ENCODE measurements at places on chromosomes 11 and 22.
A peak's percentile ranks its signal among the peaks of the same experiment; 100 is the strongest.

GRCh38 chr22:49672014-49672516 lies 155.6 kb downstream of the BRD1 start:
- DNase-seq = no peak

DNA sequence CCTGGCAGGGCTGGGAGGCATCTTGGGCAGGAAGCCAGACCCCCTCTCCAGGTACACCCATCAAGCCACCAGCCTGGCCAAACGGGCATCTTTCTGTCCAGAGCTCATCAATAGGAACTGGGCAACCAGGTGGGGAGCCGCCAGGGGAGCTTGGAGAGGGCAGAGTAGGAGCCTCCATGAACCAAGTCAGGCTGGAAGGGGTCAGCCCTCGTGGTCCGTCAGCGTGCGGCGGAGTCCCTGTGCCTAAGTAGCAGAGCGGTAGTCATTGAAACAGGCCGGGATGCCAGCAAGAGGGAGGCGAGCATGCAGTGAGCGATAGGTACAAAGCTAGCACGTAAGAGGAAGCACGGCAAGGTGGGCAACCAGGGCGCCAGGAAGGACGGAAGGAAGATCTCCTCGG lies 1.7 kb downstream of the RTL6 start:
- DNase-seq = no peak

GRCh38 chr11:76653674-76654284 lies 16.8 kb downstream of the LRRC32 start:
- DNase-seq = no peak

- no peak for DNase-seq
These were observed 76.4 kb upstream of the NNMT start for GRCh38 chr11:114219559-114220349.

GRCh38 chr22:49286181-49286760 lies 541.4 kb downstream of the BRD1 start:
- DNase-seq = no peak

DNA sequence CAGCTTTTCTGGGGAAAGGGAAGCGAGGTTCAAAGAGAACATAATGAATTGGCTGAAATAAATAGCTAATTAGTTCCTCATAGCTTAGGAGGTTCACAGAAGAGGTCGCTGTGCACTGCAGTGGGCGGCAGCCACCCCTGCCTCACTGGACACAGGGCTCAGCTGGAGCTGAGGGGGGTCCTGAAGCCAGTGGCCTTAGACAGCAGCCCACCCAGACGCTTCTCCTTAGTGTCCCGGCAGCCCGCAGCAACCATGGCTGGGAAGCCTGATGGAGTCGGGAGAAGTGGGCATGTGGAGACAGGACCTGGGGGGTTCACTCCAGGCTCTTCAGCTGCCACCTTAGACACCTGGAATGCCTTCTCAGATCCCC lies 75.4 kb downstream of the TRIM29 start:
- DNase-seq = no peak

DNA sequence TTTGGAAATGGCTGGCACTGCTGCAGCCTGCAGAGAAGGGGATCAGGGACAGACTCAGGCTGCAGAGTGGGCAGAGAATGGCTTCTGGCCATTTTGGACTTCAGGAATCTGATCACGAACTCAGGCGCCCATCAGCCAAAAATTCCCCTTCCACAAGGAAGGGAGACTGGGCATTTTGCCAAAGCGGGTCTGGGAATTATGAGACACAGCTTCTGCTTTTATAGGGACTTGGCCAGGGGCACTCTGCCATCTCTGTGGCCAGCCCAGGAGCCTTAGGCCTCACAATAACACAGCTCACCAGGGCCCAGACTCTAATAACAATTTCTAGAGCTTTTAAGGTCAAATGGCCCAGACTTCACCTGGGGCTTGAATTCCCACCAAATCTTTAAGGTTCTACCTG lies 74.7 kb downstream of the CHST1 start:
- no peak for DNase-seq

DNA sequence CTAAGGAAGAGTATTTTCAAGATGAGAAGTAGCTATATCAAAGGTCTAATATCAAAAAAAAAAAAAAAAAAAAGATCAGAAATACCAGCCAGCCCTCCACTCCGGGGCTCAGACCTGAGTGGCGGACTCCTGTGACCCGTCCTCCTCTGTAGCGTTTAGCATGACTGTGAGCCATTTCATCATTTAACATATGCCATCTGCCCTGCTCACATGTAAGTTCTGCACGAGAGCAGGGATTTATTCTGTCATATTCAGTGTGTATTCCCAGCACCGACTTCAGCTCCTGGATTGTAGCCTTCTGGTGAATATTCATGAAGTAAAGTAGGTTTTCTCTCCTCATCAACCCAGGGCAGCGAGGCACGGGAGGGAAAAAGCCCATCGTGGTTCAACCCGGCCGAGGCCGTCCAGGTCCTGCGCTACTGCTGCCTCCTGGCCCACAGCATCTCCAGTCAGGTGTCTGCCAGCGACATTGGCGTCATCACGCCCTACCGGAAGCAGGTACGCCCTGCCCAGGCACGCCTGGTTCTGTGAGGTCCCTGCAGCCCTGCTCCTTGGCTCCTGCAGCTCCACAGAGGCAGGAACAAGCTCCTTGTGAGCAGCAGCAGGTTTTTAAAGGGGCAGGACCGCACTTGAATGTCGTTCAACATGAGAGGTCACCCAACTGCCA lies 12.7 kb upstream of the PANX2 start:
- no peak for DNase-seq

GRCh38 chr11:359181-359714 lies 10.1 kb upstream of the B4GALNT4 start:
- DNase-seq = no peak

DNA sequence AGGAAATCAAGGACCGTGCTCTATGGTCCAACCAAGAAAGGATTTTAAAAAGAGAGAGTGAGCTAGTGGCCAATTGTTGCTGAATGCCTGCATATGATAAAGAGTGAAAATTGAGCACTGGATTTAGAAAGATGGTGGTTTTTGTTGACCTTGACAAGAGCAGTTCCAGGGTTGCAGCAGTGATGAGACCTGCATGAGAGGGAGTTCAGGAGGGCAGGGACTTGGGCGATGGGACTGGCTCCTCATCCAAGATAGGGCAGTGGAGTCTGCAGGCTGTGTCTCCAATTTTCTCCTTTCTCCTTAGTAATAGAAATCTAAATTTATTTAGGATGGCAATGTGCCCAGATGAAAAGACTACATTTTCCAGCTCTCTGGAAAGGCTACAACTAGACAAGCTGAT lies 94.0 kb upstream of the B3GAT1 start:
- no peak for DNase-seq

GRCh38 chr11:123718063-123718462 lies 23.4 kb downstream of the ZNF202 start:
- no peak for DNase-seq

GRCh38 chr11:77814848-77815247 lies 5.7 kb downstream of the RSF1 start:
- DNase-seq = no peak

- DNase-seq = no peak
These were observed 133.9 kb downstream of the FANCF start for GRCh38 chr11:22491555-22492225.

- peak; percentile 81 for DNase-seq
These were observed 4.6 kb downstream of the TRABD start for GRCh38 chr22:50190182-50190940.

GRCh38 chr22:41799486-41800347 lies 762 bp upstream of the CCDC134 start:
- DNase-seq = no peak

- no peak for DNase-seq
These were observed 443.7 kb downstream of the NTM start for GRCh38 chr11:131814108-131814507.

GRCh38 chr22:21688706-21689381 lies 23.0 kb downstream of the PPIL2 start:
- DNase-seq = no peak

DNA sequence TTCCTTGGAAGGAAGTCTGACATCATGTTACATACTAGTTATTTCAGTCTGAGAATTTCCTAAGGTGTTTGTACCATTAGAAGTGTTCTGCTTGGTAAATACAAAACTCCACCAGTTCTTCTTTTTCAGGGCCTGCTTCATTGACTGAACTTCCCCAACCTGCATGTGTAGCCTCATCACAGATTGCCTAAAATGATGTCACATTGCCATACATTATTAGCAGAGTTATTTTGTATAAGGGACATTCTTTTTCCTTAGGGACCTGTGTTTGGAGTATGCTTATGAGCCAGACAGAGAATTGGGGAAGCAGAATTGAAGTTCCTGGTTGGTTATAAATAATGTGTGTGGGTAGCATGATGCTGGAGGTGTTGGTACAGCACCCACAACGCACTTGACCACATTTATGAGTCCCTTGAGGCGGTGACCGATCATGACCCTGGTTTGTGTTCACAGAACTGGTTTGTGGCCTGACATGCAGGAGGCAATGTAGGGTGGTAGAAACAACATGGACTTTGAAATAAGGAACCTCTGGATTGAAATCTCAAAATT lies 16.4 kb upstream of the MMP7 start:
- no peak for DNase-seq

DNA sequence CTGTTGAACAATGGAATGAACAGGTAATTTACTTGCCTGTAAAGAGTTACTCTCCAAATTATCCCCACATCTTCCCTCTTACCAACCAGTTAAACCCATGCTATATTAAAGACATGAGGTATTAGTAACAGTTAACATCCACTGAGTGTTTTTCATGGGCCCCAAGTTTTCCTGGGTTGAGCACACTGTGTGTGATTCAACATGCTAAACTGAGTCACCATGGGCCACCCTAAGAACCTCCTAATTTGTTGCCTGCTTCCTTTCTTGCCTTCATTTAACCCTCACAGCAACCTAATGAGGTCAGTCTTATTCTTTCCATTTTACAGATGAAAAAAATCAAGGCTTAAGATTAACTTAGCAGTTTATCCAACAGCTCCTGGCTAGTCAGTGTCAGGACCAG lies 51.0 kb downstream of the GALNT18 start:
- DNase-seq = no peak

DNA sequence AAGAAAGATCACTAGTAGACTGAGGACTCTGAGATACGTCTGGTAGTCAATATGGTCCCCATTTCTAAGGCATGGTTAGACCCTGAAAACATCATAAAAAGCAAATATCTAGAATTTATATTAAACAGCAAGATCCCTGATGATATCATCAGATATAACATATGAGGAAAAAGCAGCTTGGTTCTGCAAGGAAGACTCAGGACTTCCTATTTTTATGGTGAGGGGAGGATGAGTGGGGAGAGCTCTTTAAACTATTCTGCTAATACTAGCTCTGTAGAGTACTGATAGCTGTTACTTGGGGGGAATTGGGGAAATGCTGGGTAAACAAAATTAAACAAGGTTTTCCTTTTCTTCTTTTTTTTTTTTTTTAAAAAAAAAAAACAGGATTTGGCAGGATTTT lies 235.8 kb downstream of the SWAP70 start:
- no peak for DNase-seq

- DNase-seq = no peak
These were observed 81.1 kb upstream of the CRTAM start for GRCh38 chr11:122757201-122757600.

DNA sequence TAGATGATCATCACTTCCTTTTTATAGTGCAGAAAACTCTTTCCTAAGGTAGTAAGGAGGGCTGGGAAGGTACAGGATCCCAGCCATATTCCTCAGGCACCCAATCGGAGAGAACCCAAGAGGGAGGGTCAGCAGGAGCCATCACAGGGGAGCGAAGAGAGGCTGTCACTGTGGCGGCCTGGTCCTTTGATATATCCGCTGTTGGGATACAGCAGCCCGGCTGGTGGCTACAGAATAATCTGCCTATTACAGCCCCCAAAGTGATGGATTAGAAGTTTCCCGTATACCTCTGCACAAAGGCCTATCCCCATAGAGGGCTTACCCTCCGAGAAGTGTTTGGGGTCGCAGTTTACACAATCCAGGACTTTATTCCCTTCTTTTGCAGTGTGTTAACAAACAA lies 48.5 kb downstream of the OR4D9 start:
- DNase-seq = no peak

- no peak for DNase-seq
These were observed 26.6 kb downstream of the RAB30 start for GRCh38 chr11:83044958-83045712.

- DNase-seq = no peak
These were observed 1.7 kb upstream of the CRYBB1 start for GRCh38 chr22:26619510-26619909.

DNA sequence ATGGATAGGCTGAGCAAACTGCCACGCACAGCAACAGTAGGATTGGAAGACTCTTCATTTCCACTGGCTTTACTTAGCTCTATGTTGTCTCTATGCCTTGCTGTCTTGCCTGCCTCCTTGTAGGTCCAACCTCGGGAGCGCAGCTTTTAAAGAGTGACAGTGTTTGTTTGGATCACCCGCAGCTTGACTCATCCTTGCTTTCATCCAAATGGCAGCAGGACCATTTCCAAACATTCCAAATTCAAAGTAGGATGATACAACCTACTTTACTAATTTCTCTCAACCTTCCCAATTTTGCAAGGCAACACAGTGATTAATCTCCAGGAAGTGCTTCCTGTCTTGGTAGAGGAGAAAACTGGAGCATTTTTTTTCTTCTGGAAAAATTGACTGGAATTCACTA lies at the start of gene MMP3:
Gene MMP3 (minus strand): TSS at position 121 of the 400 bp plus-strand sequence. CDS start 63 bp downstream, at position 58.
- no peak for DNase-seq

GRCh38 chr22:41787331-41787730 lies 13.1 kb upstream of the CCDC134 start:
- DNase-seq = no peak

GRCh38 chr11:15945726-15946125 lies 410.6 kb downstream of the SOX6 start:
- no peak for DNase-seq

DNA sequence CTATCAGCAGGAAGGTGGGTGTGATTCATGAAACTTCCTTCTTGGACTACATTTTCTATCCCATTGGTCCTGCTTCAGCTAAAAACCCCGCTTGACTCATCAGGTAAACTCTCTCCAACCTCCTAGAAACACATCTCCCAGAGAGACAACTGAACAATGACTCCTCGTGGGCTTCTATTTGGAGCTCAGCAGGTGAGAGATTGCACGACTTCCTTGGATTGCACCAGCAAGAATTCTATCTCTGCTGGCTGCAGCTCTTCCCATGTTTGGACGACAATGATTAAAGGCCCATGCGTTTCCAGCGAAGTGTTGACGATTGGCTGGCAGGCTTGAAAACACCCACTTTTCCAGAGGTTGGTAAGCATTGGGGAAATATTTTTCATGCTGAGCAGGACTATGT lies 216.1 kb upstream of the NTM start:
- no peak for DNase-seq

GRCh38 chr22:44462246-44463010 lies 35.6 kb downstream of the RTL6 start:
- no peak for DNase-seq

DNA sequence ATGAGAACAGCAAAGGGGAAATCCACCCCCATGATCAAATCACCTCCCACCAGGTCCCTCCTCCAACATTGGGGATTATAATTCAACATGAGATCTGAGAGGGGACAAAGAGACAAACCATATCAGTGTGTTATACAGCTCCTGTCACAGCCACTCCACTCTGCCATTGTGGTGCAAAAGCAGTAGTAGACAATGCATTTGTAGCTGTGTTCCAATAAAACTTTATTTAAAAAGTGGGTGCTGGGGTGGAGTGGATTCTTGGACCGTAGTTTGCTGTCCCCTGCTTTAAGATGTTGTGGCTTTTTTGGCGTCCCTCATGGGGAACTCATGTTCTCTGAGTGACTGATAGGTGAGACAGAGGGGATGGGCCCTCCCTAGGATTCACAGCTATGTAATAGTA lies 399.1 kb downstream of the SOX6 start:
- no peak for DNase-seq

- no peak for DNase-seq
These were observed 81.4 kb downstream of the SNX19 start for GRCh38 chr11:130834886-130835285.
